Sigmoid colon (tissue), 7 donors: ENCODE measurements at places on chromosomes 6 and 20. TPM values are rescaled to one million over a fixed set of nuclear protein-coding genes. Genes with fewer than 3 reads are reported as not detected.

GRCh38 chr6:121732641-121733040 lies 297.2 kb downstream of the GJA1 start:
- no peak overlapping the region for H3K4me3 ChIP-seq
- no peaks in the 10 kb centered on the region for H3K4me1 ChIP-seq
- H3K27me3 ChIP-seq: no peaks in the 10 kb centered on the region
- H3K36me3 ChIP-seq: no peaks in the 10 kb centered on the region
- no peak for DNase-seq
- H3K27ac ChIP-seq: no peak overlapping the region

Gene SLC16A10
- 0.83 TPM for total RNA-seq

Gene MYLK4
- 0.36 TPM for total RNA-seq

Gene BANF2
- total RNA-seq: not detected

Gene SLC26A8
- not detected for total RNA-seq

Gene LRRC73
- 1.1 TPM for total RNA-seq
